Suprapubic skin (tissue), 4 donors: ENCODE measurements at places on chromosomes 6 and 20. TPM values are rescaled to one million over a fixed set of nuclear protein-coding genes. Genes with fewer than 3 reads are reported as not detected.

DNA sequence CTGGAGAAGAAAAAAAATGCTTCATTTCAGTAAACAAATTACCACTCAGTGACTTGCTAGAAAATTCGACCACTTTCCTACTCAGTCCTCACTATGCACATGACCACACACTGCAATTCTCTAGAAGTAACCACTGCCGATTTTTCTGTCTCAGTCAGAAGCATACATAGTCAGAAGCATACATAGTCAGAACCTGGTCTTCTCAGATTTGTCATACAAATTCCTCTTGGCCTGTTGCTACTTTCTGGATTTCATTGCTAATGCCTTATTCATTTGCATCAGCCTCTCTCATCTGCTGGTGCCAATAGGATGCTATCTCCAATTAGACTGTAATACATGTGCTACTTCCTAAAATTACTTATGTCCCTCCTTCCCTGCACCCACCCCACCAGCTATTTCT, 10.2 kb upstream of the KIF16B start:
- H3K4me3 ChIP-seq = no peak overlapping the region
- no peak overlapping the region for H3K27ac ChIP-seq
- no peak for DNase-seq
- peaks cover 7% of the 10 kb centered on the region for H3K27me3 ChIP-seq
- no peaks in the 10 kb centered on the region for H3K36me3 ChIP-seq
- H3K4me1 ChIP-seq = peaks cover 18% of the 10 kb centered on the region

- no peak overlapping the region for H3K4me3 ChIP-seq
- no peak overlapping the region for H3K27ac ChIP-seq
- DNase-seq = no peak
- no peaks in the 10 kb centered on the region for H3K36me3 ChIP-seq
- no peaks in the 10 kb centered on the region for H3K27me3 ChIP-seq
Observed at GRCh38 chr6:128259029-128259724, 261.2 kb downstream of the PTPRK start.

GRCh38 chr20:43631598-43631997, 35.3 kb upstream of the MYBL2 start:
- peaks cover 61% of the 10 kb centered on the region for H3K36me3 ChIP-seq
- DNase-seq = no peak
- H3K27me3 ChIP-seq = no peaks in the 10 kb centered on the region

GRCh38 chr6:164744301-164744700, 565.1 kb downstream of the C6orf118 start:
- H3K36me3 ChIP-seq = no peaks in the 10 kb centered on the region
- H3K4me3 ChIP-seq = no peak overlapping the region
- peaks cover 4% of the 10 kb centered on the region for H3K4me1 ChIP-seq

- DNase-seq = no peak
- H3K27ac ChIP-seq = no peak overlapping the region
- no peaks in the 10 kb centered on the region for H3K36me3 ChIP-seq
- no peaks in the 10 kb centered on the region for H3K27me3 ChIP-seq
Observed at GRCh38 chr6:163646866-163647265, 232.3 kb downstream of the QKI start.

DNA sequence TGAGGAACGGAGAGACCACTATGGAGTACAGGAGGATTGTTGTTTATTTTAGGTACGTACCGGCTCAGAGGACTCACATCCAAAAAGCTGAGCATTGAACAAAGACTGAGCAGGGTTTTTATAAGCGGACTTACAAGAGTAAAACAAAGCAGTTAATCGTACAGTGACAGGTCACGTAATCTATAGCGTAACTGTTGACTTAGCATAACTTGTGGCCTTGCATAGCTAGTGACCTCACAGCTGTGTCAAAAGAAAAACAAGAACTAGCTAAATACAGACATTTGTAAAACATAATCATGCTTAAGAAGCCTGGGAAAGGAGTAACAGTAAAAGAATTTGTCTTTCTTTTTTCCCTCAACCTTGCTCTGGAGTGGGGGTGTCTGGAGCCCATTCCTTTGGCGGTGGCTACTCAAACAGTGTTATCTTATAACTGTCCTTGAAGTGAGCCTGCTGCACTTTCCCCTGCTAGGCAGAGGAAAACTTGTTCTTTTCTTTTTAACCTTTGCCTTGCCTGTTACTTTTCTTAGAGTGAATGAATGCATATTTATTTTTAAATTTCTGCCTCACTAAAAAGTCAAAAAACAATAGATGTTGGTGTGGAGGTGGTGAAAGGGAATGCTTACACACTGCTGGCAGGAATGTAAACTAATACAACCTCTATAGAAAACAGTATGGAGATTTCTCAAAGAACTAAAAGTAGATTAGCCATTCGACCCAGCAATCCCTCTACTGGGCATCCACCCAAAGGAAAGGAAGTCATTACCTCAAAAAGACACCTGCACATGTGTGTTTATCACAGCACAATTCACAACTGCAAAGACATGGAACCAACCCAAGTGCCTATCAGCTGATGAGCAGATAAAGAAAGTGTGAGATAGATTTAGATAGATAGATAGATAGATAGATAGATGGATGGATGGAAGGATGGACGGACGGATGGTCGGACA, 109.0 kb downstream of the TAF4 start:
- peaks cover 27% of the 10 kb centered on the region for H3K27me3 ChIP-seq
- H3K4me1 ChIP-seq = no peaks in the 10 kb centered on the region
- no peaks in the 10 kb centered on the region for H3K36me3 ChIP-seq
- DNase-seq = no peak
- no peak overlapping the region for H3K27ac ChIP-seq
- no peak overlapping the region for H3K4me3 ChIP-seq

DNA sequence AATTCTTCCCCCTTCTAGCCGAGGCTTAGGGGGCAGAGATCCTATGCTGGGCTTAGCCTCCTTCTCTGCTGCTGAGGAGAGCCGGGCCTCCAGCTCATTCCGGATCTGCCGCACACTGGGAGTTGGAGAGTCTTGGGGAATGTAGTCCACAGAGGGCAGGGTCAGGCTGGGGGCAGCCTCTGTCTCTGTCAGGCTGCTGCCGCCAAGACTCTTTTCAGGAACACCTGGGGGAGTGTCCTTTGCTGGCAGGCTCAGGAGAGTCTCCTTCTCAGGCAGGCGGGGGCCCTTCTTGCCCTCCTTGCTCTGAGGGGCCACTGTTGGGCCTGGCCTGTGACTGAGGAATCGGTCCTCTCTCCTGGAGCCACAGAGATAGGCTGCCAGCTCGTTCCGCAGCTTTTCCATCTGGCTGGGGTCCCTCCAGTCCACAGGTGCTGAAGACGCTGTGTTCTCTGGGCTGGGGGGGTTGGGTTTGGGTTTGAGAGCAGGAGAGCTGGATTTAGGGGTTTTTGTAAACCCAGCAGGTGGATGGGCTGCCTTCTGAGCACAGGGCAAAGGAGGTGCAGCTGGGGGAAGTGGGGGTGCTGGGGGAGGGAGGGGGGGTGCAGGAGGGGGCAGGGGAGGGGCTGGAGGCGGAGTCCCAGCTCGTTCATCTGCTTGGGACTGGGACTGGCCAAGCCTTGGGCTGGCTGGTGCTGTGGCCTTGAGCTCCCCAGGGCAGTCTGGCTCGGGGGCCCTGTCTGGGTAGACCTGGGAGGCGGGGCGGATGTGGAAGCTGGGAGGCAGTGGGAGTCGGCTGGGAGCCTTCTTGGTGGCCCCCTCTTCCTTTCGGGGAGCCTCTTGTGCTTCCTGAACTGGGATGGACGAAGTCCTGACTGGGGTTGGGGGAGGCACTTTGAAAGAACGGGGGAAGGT, 36.1 kb downstream of the C6orf132 start:
- H3K36me3 ChIP-seq = peaks cover 32% of the 10 kb centered on the region
- no peak overlapping the region for H3K4me3 ChIP-seq
- peaks cover 44% of the 10 kb centered on the region for H3K4me1 ChIP-seq
- no peak overlapping the region for H3K27ac ChIP-seq
- H3K27me3 ChIP-seq = no peaks in the 10 kb centered on the region

DNA sequence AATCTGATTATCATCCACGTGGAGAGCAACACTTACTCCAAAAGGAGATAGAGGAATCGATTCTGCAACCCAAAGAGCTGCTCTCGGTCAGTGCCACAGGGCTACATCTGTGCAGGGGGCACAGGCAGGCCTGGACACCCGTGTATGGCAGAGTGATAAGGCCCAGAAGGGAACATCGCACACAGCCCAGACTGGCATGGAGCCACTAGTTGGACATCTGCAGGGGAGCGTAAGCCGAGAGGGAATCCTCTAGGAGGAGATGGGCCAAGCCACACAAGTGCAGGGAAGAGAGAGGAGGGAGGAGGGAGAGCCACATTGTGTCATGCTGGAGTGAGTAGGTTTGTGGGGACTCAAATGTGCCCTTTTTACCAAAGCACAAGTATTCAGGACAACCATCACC, 50.4 kb upstream of the ENTPD6 start:
- peaks cover 26% of the 10 kb centered on the region for H3K27me3 ChIP-seq
- DNase-seq = no peak
- H3K4me3 ChIP-seq = no peak overlapping the region
- peaks cover 11% of the 10 kb centered on the region for H3K4me1 ChIP-seq
- no peak overlapping the region for H3K27ac ChIP-seq

DNA sequence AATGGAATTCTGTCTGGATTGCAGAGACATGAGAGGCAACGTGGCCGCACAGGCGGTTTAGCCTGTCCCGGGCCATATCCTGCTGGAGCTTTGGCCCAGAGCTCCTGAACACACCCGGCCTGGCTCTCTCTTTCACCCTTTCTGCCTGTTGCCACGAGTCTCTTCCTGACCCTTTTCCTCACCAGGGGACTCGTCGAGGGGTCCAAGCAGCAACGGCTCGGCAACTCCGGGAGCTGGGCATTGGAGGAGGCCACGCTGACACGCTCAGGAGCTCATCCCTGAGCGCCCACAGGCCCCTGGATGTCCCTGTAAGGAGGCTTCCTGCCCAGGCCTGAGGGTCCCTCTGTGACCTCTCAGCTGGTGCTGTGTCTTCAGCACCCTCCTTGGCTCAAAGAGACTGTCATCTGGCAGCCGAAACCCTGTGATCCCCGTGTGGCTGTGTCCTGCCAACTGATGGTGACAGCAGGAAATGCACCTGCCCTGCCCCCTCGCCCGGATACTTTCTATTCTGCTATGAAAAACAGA, 103.8 kb downstream of the RNASET2 start:
- DNase-seq = no peak
- no peaks in the 10 kb centered on the region for H3K36me3 ChIP-seq
- no peak overlapping the region for H3K27ac ChIP-seq
- H3K27me3 ChIP-seq = no peaks in the 10 kb centered on the region
- H3K4me1 ChIP-seq = no peaks in the 10 kb centered on the region

DNA sequence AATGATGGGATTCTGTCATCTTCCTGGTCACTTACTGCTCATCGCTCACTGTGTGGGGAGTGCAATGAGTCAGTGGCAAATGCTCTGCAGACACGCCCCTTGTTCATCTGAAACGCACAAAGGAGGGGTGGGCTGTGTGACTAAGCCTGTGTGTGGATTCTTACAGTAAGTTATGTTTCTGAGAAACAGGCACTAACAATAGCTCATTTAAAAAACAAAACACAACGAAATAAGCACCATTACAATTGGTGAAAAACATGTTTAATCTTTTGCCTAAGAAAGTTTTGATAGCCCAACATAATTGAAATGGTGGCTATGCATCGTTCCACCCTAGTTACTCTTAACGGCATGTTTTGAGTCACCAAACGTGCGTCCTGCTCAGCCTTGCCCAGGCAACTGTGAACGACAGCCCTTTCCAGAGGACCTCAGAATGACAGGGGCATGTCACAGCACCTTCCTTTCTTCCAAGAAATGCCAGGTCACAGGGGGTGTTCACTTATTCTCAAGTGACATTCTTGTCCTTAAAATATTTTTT, 118.4 kb upstream of the SGK1 start:
- no peaks in the 10 kb centered on the region for H3K36me3 ChIP-seq
- H3K4me1 ChIP-seq = peaks cover 22% of the 10 kb centered on the region
- H3K4me3 ChIP-seq = peak overlapping the region; percentile 10
- no peaks in the 10 kb centered on the region for H3K27me3 ChIP-seq
- H3K27ac ChIP-seq = peak overlapping the region; percentile 39
- no peak for DNase-seq

- H3K4me1 ChIP-seq = peaks cover 12% of the 10 kb centered on the region
- H3K36me3 ChIP-seq = no peaks in the 10 kb centered on the region
- peak overlapping the region; percentile 0 for H3K27ac ChIP-seq
- no peak for DNase-seq
Observed at GRCh38 chr6:141562186-141562811, 570.4 kb upstream of the GJE1 start.

DNA sequence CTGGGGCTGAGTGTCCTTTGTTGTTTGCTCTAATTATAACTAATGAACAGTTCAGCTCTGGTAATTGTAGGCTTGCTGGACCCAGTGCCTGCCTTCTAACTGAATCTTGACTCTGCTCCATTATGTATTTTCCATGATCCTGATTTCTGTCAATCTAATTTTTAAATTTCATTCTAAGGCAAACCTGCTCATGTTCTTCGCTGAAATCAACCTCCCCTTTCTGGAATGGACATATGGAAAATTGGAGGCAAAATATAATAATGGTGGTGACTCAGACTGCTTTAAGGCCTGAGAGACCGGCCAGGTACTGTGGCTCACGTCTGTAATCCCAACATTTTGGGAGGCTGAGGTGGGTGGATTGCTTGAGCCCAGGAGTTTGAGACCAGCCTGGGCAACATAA, 182.7 kb upstream of the AKAP12 start:
- no peak overlapping the region for H3K4me3 ChIP-seq
- H3K27me3 ChIP-seq = no peaks in the 10 kb centered on the region
- no peak overlapping the region for H3K27ac ChIP-seq
- H3K36me3 ChIP-seq = no peaks in the 10 kb centered on the region
- H3K4me1 ChIP-seq = no peaks in the 10 kb centered on the region

DNA sequence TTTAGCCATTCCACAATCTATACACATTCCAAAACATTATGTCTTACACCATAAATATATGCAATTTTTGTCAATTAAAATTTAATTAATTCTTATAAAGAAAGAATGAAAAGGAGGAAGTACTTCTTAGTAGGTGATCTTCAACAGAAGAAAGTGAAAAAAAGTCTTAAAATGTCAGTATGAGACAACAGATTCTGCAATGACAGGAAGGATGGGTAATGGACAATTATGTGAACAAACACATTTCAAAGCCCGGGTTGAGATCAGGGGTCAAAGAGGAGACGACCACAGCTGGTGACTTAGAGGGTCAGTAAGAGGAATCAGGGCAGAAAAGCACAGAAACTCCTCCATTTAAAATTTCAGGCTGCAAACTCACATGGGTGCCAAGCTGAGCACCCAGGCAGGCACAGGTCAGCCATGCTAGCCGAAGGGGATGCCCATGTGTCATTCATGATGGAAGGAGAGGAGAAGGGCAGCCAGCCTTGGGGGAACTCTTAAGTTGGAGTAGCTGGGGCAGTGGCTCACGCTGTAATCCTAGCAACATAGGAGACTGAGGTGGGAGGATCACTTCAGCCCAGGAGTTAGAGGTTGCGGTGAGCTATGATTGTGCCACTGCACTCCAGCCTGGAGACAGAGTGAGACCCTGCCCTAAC, 11.0 kb downstream of the VSX1 start:
- peaks cover 44% of the 10 kb centered on the region for H3K27me3 ChIP-seq
- DNase-seq = peak; percentile 35
- H3K4me3 ChIP-seq = no peak overlapping the region
- no peak overlapping the region for H3K27ac ChIP-seq
- no peaks in the 10 kb centered on the region for H3K36me3 ChIP-seq

The FAM209B gene
- not detected for total RNA-seq

The RPP21 gene
- total RNA-seq = 71.4 TPM

The RTF2 gene
- total RNA-seq = 57.0 TPM

The DEFB132 gene
- not detected for total RNA-seq

The BACH2 gene
- 8.5 TPM for total RNA-seq
